ENCODE measurements at places on chromosomes 5 and 9. TPM values are rescaled to one million over a fixed set of nuclear protein-coding genes. Genes with fewer than 3 reads are reported as not detected.

DNA sequence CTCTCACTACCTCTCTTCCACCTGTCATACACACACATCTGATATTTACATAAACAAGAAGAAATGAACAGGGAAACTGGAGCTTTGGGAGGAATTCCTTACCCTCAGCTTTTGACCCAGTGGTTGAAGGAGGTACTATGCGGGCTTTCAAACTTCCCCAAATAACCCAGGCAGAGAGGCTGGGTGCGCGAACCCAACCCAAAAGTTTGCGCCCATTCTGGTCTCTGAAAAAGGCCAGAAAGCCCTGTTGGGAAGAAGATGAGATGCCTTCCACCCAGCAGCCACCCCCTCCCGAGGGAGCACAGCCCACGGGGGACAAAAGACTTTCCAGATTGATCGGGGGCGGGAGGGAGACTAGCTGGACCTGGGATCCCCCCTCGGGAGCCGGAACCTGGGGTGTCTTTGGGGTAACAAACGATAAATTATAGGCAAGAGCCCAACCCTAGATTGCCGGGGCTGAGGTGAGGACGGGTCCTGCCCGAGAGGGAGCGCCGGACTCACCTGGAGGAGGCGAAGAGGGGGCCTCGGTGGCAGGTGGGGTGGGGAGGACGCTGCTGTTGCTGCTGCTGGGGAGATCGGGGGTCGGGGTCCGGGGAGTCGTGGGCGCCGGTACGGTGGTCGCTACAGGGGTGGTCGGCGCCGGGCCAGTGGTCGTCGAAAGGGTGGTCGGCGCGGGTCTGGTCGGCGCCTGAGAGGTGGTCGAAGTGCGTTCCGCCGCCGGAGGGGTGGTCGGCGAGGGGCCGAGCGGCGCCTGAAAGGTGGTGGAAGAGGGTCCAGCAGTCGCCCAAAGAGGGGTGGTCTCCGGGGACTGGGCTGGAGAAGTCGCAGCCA lies 798 bp downstream of the MEGF9 start:
- H3K36me3 ChIP-seq: no peaks in the 10 kb centered on the region
- H3K4me1 ChIP-seq: peaks cover 48% of the 10 kb centered on the region
- no peaks in the 10 kb centered on the region for H3K27me3 ChIP-seq
- peak overlapping the region; percentile 65 for H3K27ac ChIP-seq
- H3K4me3 ChIP-seq: peak overlapping the region; percentile 83
- DNase-seq: peak; percentile 38

DNA sequence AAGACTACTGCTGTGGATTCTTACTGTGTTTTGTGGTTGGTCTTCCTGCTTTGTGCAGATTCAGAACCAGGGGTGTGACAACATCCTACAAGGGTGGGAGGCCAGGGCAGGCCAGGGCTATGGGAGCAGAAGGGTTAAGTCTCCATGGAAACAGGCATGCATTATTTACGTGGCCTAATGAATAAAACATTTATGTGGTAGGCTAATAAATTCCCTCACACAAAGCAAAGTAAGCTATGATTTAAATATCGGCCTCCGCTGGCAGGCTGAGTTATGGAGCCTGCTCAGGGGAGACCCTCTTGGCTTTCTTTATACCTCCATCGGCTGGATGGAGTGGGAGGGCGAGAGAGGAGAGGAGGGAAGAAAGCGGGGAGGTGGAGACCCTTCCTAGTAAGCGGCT lies 230.3 kb upstream of the MVB12B start:
- H3K27ac ChIP-seq: no peak overlapping the region
- H3K27me3 ChIP-seq: no peaks in the 10 kb centered on the region
- no peaks in the 10 kb centered on the region for H3K4me1 ChIP-seq
- no peaks in the 10 kb centered on the region for H3K36me3 ChIP-seq
- no peak for DNase-seq

DNA sequence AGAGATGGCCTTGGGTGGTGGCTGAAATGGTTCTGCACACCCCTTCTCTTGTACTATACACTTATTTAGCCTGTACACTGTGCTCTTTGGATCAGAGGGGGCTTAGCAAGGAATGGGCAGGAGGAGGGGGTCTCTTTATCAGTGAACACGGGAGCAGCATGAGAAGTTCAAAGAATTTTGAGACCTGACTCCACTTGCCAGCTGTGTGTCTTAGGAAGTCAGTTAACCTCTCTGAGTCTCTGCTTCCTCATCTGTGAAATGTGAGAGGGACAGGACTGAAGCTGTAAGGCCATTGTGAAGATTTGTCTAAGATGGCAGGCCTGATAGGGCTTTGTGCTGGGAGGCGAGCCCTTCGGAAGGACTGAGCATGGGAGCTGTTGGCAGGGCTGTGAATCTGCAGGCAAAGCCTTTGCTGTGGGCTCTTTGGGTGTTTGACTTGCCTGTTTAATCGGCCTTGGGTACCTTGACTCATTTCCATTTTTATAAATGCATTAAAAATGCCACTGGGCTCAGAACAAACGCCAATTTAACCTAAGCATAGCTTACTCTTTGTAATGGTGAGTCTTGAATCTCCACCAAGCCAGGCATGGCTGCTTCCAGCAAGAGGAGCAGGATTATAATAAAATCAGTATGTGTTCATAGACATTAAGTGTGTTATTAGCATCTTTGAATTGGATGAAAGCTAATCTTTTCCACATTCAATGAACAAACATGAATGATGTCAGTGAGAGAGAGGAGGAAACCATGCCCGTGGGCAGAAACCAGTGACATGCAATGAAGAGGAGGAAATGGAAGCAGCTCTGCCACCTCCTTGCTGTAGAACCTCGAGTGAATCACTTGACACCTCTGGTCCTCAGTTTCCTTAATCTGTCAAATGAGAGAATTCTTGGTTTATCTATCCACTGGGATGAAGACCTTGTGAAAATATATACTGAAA lies 89.4 kb downstream of the MACROH2A1 start:
- no peaks in the 10 kb centered on the region for H3K4me1 ChIP-seq
- no peaks in the 10 kb centered on the region for H3K36me3 ChIP-seq
- DNase-seq: no peak
- no peak overlapping the region for H3K4me3 ChIP-seq
- no peak overlapping the region for H3K27ac ChIP-seq

DNA sequence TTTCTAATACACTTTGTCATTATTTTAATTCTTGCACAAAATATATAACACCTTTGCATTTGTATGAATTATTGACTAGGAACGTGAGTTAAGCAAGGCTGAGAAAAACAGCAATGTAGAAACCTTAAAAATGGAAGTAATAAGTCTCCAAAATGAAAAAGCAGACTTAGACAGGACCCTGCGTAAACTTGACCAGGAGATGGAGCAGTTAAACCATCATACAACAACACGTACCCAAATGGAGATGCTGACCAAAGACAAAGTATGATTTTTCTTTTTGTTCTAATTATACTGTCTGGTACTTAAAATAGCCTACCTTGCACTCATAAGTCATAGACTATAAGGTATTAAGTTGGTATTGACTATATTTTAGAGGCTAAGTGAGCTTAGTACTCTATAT lies 34.4 kb downstream of the RAD50 start:
- H3K27me3 ChIP-seq: no peaks in the 10 kb centered on the region
- no peak for DNase-seq
- H3K36me3 ChIP-seq: no peaks in the 10 kb centered on the region
- H3K4me1 ChIP-seq: no peaks in the 10 kb centered on the region
- no peak overlapping the region for H3K4me3 ChIP-seq

- H3K27me3 ChIP-seq: no peaks in the 10 kb centered on the region
- DNase-seq: no peak
- no peaks in the 10 kb centered on the region for H3K4me1 ChIP-seq
- H3K27ac ChIP-seq: no peak overlapping the region
- no peak overlapping the region for H3K4me3 ChIP-seq
Measured at GRCh38 chr5:62702126-62702525, 123.5 kb downstream of the LRRC70 start.

POLR3G gene
- 0.57 TPM for total RNA-seq

SPATA31C1 gene
- not detected for total RNA-seq

KIF27 gene
- total RNA-seq: 2.1 TPM

USP20 gene
- total RNA-seq: 11.6 TPM

All from heart right ventricle (tissue), 16 donors.